Pancreas (tissue), 10 donors: ENCODE measurements at places on chromosomes 5 and 9. TPM values are rescaled to one million over a fixed set of nuclear protein-coding genes. Genes with fewer than 3 reads are reported as not detected.

The OSMR gene
- total RNA-seq = 9.5 TPM

The TMED7 gene
- total RNA-seq = 71.3 TPM

The CEP72 gene
- total RNA-seq = 5.1 TPM

The CCL27 gene
- total RNA-seq = not detected

The PRKAA1 gene
- total RNA-seq = 33.0 TPM

The CKMT2 gene
- 0.82 TPM for total RNA-seq

The IL5 gene
- total RNA-seq = not detected

The TAF11L5 gene
- not detected for total RNA-seq

DNA sequence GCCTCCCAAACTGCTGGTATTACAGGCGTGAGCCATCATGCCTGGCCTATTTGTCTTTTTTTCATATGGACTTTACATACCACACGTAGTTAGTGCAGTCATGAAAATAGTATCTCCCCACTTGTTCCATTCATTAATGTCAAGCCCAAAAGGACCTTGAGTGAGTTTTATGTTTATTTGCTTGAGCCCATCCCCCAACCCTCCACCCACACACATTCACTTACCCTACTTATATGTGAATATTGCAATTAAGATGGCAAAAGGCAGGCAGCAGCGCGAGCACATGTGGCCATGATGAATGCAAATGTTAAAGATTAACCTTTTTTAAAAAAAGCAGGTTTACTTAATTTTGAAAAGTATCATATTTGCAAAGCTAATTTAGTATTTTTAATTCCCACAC is 24.9 kb upstream of the PIK3R1 start:
- no peak overlapping the region for H3K4me3 ChIP-seq
- H3K36me3 ChIP-seq = no peaks in the 10 kb centered on the region

- no peak for DNase-seq
- H3K27me3 ChIP-seq = no peaks in the 10 kb centered on the region
- no peak overlapping the region for H3K4me3 ChIP-seq
- no peaks in the 10 kb centered on the region for H3K4me1 ChIP-seq
- H3K27ac ChIP-seq = no peak overlapping the region
Measured at GRCh38 chr5:117657541-117657940, 1082.9 kb upstream of the SEMA6A start.

DNA sequence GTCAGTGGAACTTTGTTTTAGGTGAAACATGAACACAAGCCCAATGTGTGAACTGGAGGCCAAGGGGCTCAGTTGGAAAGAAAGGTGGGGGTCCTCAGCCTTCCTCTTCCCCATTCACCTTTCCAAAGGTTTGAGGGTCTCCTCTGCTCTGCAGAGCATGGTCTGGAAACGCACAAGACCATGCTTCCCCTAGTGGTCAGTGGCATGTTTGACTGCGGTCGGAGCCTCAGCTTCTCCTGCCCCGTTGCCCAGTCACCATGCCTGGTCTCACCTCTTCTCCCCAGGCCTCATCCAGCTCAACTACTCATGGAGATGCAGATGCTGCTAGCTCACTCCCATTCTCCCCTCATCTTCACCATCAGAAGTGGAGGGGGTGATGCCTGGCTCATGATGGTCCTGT is 340.3 kb downstream of the GADD45G start:
- H3K27me3 ChIP-seq = no peaks in the 10 kb centered on the region
- DNase-seq = no peak
- no peak overlapping the region for H3K27ac ChIP-seq

DNA sequence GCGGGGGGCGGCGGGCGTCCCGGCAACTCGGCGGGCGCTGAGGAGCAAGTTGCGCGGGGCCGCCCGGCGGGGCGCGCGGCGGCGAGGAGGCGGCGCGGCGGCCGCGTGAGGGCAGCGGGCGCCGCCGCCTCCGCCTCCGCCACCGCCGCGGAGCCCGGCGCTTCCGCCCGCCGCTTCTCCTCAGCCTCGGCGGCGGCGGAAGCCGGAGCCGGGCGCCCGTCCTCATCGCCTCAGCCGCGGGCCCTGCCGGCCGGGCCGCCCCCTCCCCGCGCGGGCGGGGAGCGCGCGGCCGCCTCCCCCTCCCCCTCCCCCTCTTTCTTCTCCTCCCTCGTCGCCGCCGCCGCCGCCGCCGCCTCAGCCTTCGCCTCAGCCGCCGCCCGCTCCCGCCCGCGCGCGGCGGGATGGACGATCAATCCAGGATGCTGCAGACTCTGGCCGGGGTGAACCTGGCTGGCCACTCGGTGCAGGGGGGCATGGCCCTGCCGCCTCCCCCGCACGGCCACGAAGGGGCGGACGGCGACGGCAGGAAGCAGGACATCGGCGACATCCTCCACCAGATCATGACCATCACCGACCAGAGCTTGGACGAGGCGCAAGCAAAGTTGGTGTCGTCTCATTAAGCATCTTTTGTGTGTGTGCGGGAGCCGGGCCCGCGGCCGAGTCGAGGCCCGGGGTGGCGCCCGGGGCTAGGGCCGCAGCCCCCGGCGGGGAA is at the start of gene PBX3:
PBX3 (plus strand) TSS at position 321 of the 712 bp plus-strand sequence.
- peak within 1 kb of the TSS; percentile 83 for H3K27ac ChIP-seq
- peak within 1 kb of the TSS; percentile 89 for H3K4me3 ChIP-seq
- no peaks in the 10 kb centered on the region for H3K27me3 ChIP-seq
- peak; percentile 86 for DNase-seq
- no peaks in the 10 kb centered on the region for H3K4me1 ChIP-seq

GRCh38 chr5:41048986-41049385 is 22.2 kb downstream of the MROH2B start:
- H3K27me3 ChIP-seq = no peaks in the 10 kb centered on the region
- no peak overlapping the region for H3K27ac ChIP-seq
- H3K4me3 ChIP-seq = no peak overlapping the region
- no peak for DNase-seq

DNA sequence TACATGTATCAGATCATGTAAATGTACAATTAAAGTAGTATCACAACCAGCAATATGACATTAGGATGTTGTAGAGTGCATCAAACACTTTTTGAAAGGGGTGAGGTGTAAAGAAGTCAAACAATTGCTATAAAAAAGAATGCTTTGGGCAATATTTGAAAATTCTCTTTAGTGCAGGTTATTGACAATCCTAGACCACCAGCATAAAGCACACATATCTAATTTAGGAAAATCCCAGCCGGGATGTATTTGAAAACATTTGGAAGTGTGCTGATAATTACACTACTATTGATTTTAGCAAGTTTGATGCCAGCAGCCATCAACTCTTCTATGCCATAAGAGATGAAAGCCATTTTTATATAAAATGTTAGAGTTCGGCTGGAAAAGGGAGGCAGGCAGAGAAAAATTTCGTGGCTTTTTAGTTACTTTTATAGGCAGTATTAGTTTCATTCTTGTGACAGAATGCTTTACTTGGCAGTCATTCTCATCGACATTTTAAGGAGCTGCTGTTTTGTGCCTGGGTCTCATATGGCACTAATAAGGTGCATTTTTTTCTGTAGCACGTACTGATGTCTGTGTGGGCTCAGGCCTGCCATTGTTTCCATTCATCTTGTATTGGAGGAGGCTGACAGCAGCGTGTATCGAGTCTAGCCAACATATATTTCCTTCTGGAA is 285.7 kb downstream of the AOPEP start:
- H3K4me3 ChIP-seq = no peak overlapping the region
- no peaks in the 10 kb centered on the region for H3K36me3 ChIP-seq
- H3K27me3 ChIP-seq = no peaks in the 10 kb centered on the region
- no peak overlapping the region for H3K27ac ChIP-seq

- H3K36me3 ChIP-seq = no peaks in the 10 kb centered on the region
- no peaks in the 10 kb centered on the region for H3K27me3 ChIP-seq
- peak overlapping the region; percentile 76 for H3K4me3 ChIP-seq
- peak overlapping the region; percentile 94 for H3K27ac ChIP-seq
- H3K4me1 ChIP-seq = peaks cover 16% of the 10 kb centered on the region
Measured at GRCh38 chr9:93132946-93133680, 938 bp downstream of the NINJ1 start.

GRCh38 chr5:18959535-18959934 is 1028.5 kb downstream of the CDH18 start:
- no peaks in the 10 kb centered on the region for H3K36me3 ChIP-seq
- no peak overlapping the region for H3K4me3 ChIP-seq
- no peak for DNase-seq
- no peaks in the 10 kb centered on the region for H3K4me1 ChIP-seq
- no peak overlapping the region for H3K27ac ChIP-seq

GRCh38 chr9:14909961-14910805 is at the start of gene FREM1:
TSS of gene FREM1 (minus strand) at chr9:14910428. CDS start at chr9:14868977, 41,451 bp downstream.
- peak; percentile 24 for DNase-seq
- H3K36me3 ChIP-seq = no peaks in the 10 kb centered on the region
- no peaks in the 10 kb centered on the region for H3K27me3 ChIP-seq

DNA sequence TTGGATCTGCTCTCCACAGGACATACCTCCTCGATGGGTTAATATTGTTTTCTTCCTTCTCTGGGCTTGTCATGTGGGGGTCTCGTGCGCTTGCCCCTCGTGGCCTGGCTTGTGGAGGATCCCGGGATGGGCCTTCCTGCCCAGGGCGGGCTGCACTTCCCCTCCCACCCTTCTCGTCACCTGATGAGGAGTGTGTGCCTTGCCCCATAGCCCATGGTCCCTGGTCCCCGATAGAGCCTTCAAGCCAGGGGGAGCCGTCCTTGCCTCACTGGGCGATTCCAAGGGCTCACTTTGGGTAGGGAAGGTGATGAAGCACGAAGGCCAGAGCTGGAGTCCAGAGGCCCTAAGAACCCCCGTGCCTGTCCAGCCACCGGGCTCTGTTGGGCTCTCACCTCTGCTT is 28.7 kb downstream of the DYNC2I2 start:
- H3K4me1 ChIP-seq = no peaks in the 10 kb centered on the region
- peaks cover 34% of the 10 kb centered on the region for H3K36me3 ChIP-seq
- H3K27ac ChIP-seq = no peak overlapping the region
- no peaks in the 10 kb centered on the region for H3K27me3 ChIP-seq
- no peak for DNase-seq

- DNase-seq = no peak
- H3K36me3 ChIP-seq = no peaks in the 10 kb centered on the region
- H3K4me3 ChIP-seq = no peak overlapping the region
- peaks cover 18% of the 10 kb centered on the region for H3K4me1 ChIP-seq
- H3K27ac ChIP-seq = no peak overlapping the region
Measured at GRCh38 chr9:100066539-100066938, 32.3 kb downstream of the ERP44 start.

DNA sequence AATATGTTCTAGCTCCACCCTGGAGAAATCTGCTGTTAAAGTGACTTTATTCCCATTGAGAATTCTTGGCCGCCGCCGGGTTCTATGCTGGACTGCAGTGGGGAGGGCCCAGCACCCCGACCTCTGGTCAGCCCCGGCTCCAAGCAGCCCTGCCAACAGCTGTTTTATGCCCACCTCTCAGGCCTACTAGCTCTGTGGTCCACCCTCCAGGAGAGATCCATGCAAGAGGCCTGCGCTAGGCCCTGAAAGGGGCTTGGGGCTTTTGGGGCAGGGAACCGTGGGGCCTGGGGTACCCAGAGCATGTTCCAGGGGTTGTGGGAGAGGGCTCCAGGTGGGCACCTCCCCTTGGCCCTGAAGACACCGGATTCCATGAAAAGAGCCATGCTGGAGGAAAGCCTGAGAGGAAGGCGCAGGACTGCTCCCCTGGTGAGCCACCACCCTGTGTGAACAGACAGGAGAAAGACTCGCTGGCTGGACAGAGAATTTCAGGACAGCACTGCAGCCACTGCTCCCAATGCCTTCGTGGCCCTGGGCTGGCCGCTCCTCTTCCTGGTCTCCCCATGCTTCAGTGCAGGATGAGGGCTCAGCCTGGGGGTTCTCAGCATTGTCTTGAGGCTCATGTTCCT is 44.6 kb upstream of the RUFY1 start:
- no peak overlapping the region for H3K27ac ChIP-seq
- H3K4me1 ChIP-seq = no peaks in the 10 kb centered on the region
- no peaks in the 10 kb centered on the region for H3K36me3 ChIP-seq
- no peak overlapping the region for H3K4me3 ChIP-seq
- no peak for DNase-seq

GRCh38 chr5:116296335-116297072 is 211.7 kb downstream of the COMMD10 start:
- no peaks in the 10 kb centered on the region for H3K36me3 ChIP-seq
- H3K4me1 ChIP-seq = no peaks in the 10 kb centered on the region
- DNase-seq = no peak
- H3K27me3 ChIP-seq = no peaks in the 10 kb centered on the region
- no peak overlapping the region for H3K4me3 ChIP-seq

DNA sequence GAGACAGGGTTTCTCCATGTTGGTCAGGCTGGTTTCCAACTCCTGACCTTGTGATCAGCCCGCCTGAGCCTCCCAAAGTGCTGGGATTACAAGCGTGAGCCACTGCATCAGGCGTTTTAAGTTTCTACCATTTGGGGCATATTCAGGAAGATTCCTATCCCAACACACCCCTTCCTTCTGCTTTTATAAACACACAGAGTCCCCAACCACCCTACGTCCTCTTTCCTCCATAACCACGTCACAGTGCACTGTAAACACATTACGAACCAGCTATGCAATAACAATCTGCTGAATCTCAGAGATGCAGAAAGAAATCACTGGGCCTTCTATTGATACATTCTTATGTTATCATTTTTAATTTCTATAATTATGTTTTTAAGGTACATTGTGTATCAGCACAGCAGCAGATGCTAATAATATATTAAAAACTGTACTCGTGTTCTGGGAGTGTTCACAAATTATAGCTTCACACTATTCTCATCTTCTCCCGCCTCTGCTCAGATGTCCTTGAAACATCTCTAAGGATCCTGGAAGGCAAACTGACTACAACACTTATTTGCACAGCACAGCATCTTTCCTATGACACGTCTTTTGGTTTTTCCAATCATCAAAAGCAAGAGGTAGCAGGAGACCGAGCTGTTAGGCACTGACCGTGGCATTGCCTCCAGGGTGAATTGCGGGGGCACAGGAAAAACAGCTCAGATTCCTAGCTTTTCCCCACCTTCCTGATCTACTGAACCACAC is 60.2 kb downstream of the KCNIP1 start:
- no peak for DNase-seq
- H3K4me3 ChIP-seq = no peak overlapping the region
- peaks cover 4% of the 10 kb centered on the region for H3K27me3 ChIP-seq
- no peaks in the 10 kb centered on the region for H3K4me1 ChIP-seq
- no peak overlapping the region for H3K27ac ChIP-seq

- H3K4me3 ChIP-seq = no peak overlapping the region
- DNase-seq = no peak
- no peaks in the 10 kb centered on the region for H3K36me3 ChIP-seq
- H3K27me3 ChIP-seq = no peaks in the 10 kb centered on the region
- H3K4me1 ChIP-seq = peaks cover 59% of the 10 kb centered on the region
Measured at GRCh38 chr9:124218438-124218982, 39.2 kb upstream of the NEK6 start.

GRCh38 chr5:11791792-11792191 is 112.5 kb downstream of the CTNND2 start:
- DNase-seq = no peak
- peak overlapping the region; percentile 26 for H3K27ac ChIP-seq
- no peak overlapping the region for H3K4me3 ChIP-seq
- H3K4me1 ChIP-seq = peaks cover 24% of the 10 kb centered on the region
- H3K36me3 ChIP-seq = no peaks in the 10 kb centered on the region

DNA sequence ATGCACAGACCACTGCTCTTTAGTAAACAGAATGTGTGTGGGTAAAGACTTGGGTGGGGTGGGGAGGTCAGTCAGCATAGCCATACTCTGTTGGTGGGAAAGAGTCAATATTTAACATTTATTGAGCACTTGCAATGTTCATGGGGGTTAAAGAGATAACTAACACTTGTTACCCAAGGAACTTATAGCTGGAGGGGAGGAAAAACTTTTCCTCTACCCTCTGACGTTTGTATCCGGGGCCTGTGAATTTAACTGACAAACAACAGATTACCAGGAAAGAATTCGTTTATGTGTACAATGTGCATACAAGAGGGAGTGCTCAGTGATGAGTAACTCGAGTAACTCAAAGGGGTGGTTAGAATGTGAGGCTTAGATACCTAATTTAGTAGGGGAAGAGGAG is 6.8 kb upstream of the CLINT1 start:
- H3K4me1 ChIP-seq = no peaks in the 10 kb centered on the region
- no peak for DNase-seq
- no peak overlapping the region for H3K27ac ChIP-seq
- H3K27me3 ChIP-seq = no peaks in the 10 kb centered on the region
